ENCODE measurements at places on chromosomes 11 and 22.
A peak's percentile ranks its signal among the peaks of the same experiment; 100 is the strongest.

- peak; percentile 4 for DNase-seq
Measured at GRCh38 chr11:125724125-125724524, 22.0 kb upstream of the PATE1 start.

GRCh38 chr11:64290352-64291261, 495 bp upstream of the KCNK4 start:
- no peak for DNase-seq

- no peak for DNase-seq
Measured at GRCh38 chr11:120239713-120240640, at the start of gene POU2F3. POU2F3 (plus strand) TSS chr11:120240140; CDS start chr11:120240344, 204 bp downstream.

DNA sequence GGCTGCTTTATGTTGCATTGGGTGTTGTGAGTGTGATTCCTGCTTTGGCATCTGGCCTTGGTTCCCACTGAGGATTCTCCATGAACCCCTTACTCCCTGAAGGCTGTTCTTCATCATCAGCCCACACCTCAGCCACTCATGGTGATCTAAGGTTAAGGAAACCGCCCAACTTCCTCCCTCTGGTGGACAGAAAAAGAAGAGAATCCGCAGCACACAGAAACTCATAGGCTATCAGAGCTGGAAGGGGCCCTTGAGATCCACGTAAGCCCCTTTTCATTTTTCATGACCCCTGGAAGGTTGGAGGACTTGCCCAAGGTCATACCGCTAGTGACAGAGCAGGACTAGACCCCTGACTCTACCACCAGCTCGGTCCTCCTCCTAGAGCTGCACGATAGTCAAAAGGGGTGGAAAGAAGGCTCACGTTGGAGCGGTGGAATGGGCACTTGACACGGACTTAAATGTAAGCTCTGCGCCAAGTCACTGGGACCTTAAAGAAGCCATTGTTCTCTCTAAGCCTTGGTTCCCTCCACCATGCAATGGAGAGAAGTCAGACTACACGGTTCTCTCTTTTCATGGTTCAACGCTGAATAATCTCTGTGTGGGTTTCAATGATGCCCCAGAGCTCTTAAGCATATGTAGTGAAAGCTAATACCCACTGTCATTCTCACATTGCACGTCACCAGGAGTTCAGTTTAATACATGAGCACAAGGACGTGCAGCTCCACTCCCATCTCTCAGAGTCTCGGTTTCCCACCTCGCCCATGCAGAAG, 83.6 kb upstream of the CRTAM start:
- no peak for DNase-seq

DNA sequence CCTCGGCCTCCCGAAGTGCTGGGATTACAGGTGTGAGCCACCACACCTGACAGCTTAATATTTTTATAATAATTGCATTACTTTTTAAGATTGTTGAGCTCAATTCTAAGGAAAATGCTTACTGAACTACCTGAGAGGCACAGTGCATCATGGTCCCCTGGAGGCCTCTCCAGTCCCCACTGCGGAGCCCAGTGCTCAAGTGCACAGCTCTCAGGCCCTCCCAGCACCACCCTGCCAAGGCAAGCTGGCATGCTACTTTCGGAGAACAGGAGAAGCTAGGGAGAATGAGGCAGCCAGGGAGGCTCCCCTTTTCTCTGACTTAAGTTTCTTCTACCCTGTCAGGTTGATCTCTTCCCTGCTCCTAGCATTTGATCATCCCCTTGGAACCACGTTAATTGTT, 64.2 kb upstream of the CECR2 start:
- DNase-seq, result no peak

- peak; percentile 85 for DNase-seq
Measured at GRCh38 chr11:69351460-69351859, 57.5 kb downstream of the MYEOV start.

DNA sequence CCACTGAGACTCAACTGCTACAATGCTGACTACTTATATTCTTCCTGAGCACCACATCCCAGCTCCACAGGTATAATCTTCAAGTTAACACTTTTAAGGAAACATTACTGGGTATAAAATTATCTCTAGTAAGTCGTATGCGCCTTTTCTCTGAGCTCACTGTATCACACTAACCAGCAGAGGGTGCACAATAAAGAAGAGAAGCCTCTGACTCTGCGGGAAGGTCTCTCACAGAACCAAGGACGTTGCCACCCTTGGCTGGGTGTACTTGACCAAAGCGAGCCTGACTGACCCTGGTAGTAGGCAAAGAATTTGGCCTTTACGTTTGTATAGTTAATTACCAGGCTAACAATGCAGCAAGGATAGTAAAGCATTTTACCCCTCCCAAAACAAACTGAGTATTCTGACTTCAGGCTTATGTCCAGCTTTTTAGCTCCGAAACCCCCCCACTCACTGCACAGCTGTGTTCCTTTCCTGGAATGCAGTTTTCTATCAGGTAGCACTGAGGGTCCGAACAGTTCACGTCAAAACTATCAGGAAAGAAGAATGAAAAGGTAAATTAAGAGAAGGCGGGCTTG, at the start of gene BTBD18:
Gene BTBD18 (minus strand): TSS at position 144 of the 578 bp plus-strand sequence. CDS start 631 bp downstream, outside the sequence.
- DNase-seq, result peak; percentile 58
